Ascending aorta (tissue), 2 donors: ENCODE measurements at places on chromosomes 13 and 19.

DNA sequence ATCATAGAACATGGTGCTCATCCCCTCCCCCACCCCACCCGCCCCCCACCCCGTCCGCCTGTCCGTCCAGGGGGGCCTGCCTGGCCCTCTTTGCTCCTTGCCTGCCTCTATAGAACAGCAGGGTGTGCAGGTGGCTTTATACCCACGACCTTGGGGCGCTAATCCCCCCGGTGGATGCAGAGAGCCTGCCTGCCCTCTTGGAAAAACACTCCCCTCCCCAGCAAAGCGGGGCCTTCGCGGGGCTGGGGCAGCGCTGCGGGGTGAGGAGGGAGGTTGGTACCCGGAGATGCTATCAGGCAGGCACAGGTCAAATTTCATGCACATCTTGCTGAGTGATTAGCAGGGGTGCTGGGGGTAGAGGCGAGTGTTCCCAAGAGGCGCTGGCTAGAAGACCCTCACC is 21.9 kb downstream of the RFX1 start:
- peaks cover 8% of the 10 kb centered on the region for H3K4me1 ChIP-seq
- DNase-seq: no peak
- H3K36me3 ChIP-seq: no peaks in the 10 kb centered on the region
- no peak overlapping the region for H3K27ac ChIP-seq
- no peaks in the 10 kb centered on the region for H3K27me3 ChIP-seq

DNA sequence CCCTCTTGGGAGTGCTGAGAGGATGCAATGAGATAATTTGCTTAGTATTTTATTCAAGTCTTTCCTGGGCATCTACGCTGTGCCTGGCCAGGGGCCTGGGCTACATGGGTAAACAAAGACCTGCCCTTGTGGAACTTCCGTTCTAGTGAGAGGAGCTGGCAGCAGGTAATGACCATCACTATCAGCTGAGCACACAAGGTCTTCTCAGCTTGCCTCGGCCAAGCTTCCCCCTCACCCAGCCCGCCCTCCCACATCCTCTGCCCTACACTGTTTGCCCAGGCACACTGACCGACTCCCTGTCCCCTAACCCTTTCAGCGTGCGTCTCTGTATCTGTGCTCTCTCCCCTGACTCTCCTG is 8.6 kb upstream of the FKRP start:
- peaks cover 31% of the 10 kb centered on the region for H3K36me3 ChIP-seq
- H3K4me1 ChIP-seq: no peaks in the 10 kb centered on the region
- no peak for DNase-seq
- no peaks in the 10 kb centered on the region for H3K27me3 ChIP-seq
- H3K4me3 ChIP-seq: no peak overlapping the region

DNA sequence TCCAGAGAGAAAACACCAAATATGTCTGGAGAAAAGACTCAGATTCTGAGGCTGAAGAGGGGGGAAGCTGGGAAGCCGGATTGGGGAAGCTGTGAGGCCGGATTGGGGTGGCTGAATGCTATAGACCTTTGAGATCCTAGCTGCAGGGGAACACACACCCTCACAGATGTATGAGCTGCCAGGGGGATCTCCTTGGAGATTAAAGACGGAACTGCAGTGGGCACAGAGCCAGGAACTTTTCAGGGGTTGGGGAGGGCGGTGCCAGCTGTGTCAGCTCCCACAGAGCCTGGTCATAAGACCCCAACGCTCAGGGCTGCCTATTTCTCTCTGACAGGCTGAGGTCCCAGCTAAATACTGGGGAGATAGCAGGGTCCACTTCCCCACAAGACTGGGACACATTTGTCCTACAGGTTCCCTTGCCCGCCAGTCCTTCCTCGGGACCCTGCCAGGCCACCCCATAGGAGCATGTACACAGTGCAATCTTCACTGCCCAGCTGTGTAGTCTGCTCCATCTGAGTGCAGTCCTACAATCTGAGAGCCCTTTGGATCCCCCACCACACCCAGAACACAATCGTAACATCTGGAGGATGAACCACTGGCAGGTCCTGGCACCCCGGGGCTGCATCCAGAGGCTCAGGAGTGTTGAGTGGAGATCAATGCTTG is 1893.9 kb downstream of the PCDH9 start:
- no peaks in the 10 kb centered on the region for H3K4me1 ChIP-seq
- no peak overlapping the region for H3K4me3 ChIP-seq
- DNase-seq: no peak

DNA sequence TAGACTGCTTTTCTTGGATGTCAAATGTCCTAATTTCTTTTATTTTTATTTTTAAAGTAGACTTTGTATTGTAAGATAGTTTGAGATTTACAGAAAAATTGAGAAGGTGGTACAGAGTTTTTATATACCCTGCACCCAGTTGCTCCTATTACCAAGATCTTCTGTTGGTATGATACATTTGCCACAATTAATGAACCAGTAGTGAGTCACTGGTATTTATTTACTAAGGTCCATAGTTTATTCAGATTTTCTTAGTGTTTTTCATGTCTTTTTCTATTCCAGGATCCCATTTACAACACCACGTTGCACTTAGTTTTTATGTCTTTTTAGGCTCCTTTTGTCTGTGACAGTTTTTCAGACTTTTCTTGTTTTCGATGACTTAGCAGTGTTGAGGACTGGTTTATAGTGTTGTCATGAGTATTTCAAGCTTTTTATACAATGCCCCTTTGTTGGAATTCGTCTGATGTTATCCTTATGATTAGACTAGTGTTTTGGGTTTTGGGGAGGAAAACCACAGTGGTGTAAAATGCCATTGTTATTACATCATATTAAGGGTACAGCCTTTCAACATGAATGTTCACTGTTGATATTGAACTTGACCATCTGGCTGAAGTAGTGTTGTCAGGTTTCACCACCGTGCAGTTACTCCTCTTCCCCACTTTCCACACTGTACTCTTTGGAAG is 35.9 kb downstream of the COG3 start:
- DNase-seq: no peak
- no peak overlapping the region for H3K4me3 ChIP-seq
- peaks cover 42% of the 10 kb centered on the region for H3K36me3 ChIP-seq
- H3K4me1 ChIP-seq: peaks cover 6% of the 10 kb centered on the region
- H3K27ac ChIP-seq: peak overlapping the region; percentile 10

- H3K27me3 ChIP-seq: no peaks in the 10 kb centered on the region
- H3K4me1 ChIP-seq: no peaks in the 10 kb centered on the region
- DNase-seq: no peak
- H3K36me3 ChIP-seq: no peaks in the 10 kb centered on the region
- H3K4me3 ChIP-seq: no peak overlapping the region
These were observed 1692.1 kb downstream of the EFNB2 start for GRCh38 chr13:104843401-104843800.

DNA sequence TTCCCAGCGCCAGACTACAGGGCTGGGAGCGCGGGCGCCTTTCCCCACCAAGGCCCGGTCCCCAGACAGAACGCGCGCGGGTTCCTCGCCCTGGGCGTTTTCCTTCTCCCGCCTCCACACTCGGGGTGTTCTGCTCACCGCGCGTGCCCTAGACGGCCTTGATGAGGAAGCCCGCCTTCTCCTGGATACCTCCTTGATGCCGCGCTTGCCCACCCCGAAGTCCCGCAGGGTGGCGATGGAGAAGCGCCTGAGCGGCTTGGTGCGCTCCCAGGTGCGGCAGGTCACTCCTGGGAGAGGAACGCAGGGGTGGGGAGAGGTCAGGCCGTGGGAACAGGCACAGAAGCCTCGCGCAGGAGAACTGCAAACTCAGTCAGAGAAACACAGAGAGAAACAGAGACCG is 34.8 kb downstream of the CYP2B6 start:
- no peaks in the 10 kb centered on the region for H3K36me3 ChIP-seq
- H3K4me1 ChIP-seq: no peaks in the 10 kb centered on the region
- no peak overlapping the region for H3K27ac ChIP-seq

DNA sequence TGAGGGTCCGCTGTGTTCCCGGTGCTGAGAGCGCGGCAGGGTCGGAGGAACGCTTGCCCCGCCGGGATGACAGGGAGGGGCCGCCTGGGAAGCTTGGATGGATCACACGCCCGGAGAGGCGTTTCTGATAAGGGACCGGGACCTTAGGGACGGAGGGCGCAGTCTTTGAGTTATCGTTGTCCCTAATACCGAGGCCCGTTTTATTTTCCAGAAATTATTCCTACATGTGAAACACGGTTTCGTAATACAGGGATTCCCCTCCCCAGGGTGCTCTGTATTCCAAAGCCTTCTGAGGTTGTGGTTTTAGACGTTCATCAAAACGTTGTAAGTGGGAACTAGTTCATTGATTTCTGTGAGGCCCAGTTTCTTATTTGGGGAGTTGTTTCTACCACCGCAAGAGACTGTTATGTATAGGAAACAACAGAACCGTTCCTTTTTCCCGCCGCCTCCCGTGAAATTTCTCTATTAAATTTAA is 752 bp downstream of the PDCD5 start:
- H3K36me3 ChIP-seq: peaks cover 21% of the 10 kb centered on the region
- H3K27ac ChIP-seq: peak overlapping the region; percentile 81
- DNase-seq: no peak
- H3K4me1 ChIP-seq: peaks cover 5% of the 10 kb centered on the region

GRCh38 chr19:31232871-31233270 is 116.4 kb downstream of the TSHZ3 start:
- H3K27ac ChIP-seq: no peak overlapping the region
- H3K36me3 ChIP-seq: no peaks in the 10 kb centered on the region
- no peak for DNase-seq

- no peak overlapping the region for H3K27ac ChIP-seq
- no peaks in the 10 kb centered on the region for H3K36me3 ChIP-seq
- no peak for DNase-seq
- H3K4me3 ChIP-seq: no peak overlapping the region
- no peaks in the 10 kb centered on the region for H3K4me1 ChIP-seq
- H3K27me3 ChIP-seq: no peaks in the 10 kb centered on the region
These were observed 2.9 kb downstream of the KASH5 start for GRCh38 chr19:49390929-49391359.

- no peaks in the 10 kb centered on the region for H3K4me1 ChIP-seq
- no peak overlapping the region for H3K4me3 ChIP-seq
- no peak for DNase-seq
- H3K27ac ChIP-seq: no peak overlapping the region
- no peaks in the 10 kb centered on the region for H3K27me3 ChIP-seq
These were observed 90.8 kb downstream of the IPO5 start for GRCh38 chr13:98044301-98044700.

- H3K27me3 ChIP-seq: no peaks in the 10 kb centered on the region
- H3K36me3 ChIP-seq: peaks cover 85% of the 10 kb centered on the region
- H3K4me3 ChIP-seq: no peak overlapping the region
- no peak overlapping the region for H3K27ac ChIP-seq
- no peak for DNase-seq
These were observed 21.0 kb downstream of the DHX34 start for GRCh38 chr19:47370045-47370611.

- H3K4me3 ChIP-seq: peak overlapping the region; percentile 47
- H3K36me3 ChIP-seq: peaks cover 3% of the 10 kb centered on the region
- DNase-seq: no peak
- H3K4me1 ChIP-seq: peaks cover 15% of the 10 kb centered on the region
- H3K27me3 ChIP-seq: no peaks in the 10 kb centered on the region
These were observed 87.6 kb downstream of the ARHGEF7 start for GRCh38 chr13:111202745-111203144.

DNA sequence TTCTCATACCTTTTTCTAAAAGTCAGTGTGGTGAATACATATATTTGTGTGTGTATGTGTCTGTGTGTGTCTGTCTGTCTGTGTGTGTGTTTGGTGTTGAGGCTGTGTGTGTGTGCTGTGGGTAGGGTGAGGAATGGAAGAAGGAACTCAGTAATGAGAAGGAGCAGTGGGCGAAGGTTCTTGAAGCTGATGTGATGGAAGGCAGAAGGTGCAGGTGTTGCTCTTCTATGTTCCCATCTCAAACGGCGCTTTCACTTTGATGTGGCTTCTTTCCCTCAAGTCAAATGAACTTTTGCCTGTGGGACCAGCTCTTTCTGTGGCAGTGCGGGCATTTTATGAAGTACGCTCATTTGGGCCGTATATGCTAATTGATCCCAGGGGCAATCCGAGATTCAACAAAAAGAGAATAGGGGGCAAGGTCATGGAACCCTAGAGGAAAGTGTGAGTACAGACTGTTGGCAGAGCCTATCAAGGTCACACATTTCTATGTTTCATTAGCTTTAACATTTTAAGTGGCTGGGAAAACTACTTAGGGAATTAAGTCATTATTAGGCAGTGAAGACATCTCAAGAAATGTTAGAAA is 15.2 kb downstream of the BIVM start:
- no peak overlapping the region for H3K27ac ChIP-seq
- H3K27me3 ChIP-seq: no peaks in the 10 kb centered on the region
- no peak for DNase-seq
- no peaks in the 10 kb centered on the region for H3K4me1 ChIP-seq
- no peak overlapping the region for H3K4me3 ChIP-seq
- H3K36me3 ChIP-seq: peaks cover 18% of the 10 kb centered on the region

GRCh38 chr13:50203256-50203941 is 188.2 kb downstream of the KCNRG start:
- H3K4me3 ChIP-seq: no peak overlapping the region
- no peak overlapping the region for H3K27ac ChIP-seq
- no peaks in the 10 kb centered on the region for H3K4me1 ChIP-seq
- DNase-seq: no peak
- no peaks in the 10 kb centered on the region for H3K36me3 ChIP-seq
- H3K27me3 ChIP-seq: no peaks in the 10 kb centered on the region

GRCh38 chr13:100090861-100091260 is 2.0 kb downstream of the PCCA start:
- no peaks in the 10 kb centered on the region for H3K27me3 ChIP-seq
- no peak for DNase-seq
- no peak overlapping the region for H3K4me3 ChIP-seq
- no peaks in the 10 kb centered on the region for H3K4me1 ChIP-seq
- H3K27ac ChIP-seq: no peak overlapping the region

DNA sequence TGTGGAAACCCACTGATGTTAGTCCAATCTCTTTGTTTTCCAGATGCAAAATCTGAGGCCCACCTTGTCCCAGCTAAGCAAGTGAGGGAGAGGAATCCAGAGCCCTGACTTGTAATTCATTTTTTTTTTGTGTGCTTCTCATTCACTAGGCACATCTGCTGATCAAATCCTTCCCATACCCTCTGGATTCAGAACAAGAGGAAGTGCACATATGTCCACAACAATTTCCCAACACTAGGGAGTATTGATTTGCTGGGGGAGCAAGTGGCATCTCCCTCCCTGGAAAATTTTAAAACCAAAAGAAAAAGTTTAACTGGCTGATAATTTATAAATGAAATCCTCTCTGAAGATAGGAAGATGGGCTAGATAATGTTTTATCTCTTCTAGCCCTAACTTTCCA is 94.6 kb upstream of the RFC3 start:
- peaks cover 10% of the 10 kb centered on the region for H3K4me1 ChIP-seq
- H3K27me3 ChIP-seq: no peaks in the 10 kb centered on the region
- H3K27ac ChIP-seq: peak overlapping the region; percentile 64
- no peaks in the 10 kb centered on the region for H3K36me3 ChIP-seq

- H3K4me3 ChIP-seq: no peak overlapping the region
- peaks cover 15% of the 10 kb centered on the region for H3K4me1 ChIP-seq
- DNase-seq: no peak
- no peaks in the 10 kb centered on the region for H3K27me3 ChIP-seq
- H3K27ac ChIP-seq: no peak overlapping the region
These were observed 171.4 kb downstream of the OXGR1 start for GRCh38 chr13:96822895-96823294.

DNA sequence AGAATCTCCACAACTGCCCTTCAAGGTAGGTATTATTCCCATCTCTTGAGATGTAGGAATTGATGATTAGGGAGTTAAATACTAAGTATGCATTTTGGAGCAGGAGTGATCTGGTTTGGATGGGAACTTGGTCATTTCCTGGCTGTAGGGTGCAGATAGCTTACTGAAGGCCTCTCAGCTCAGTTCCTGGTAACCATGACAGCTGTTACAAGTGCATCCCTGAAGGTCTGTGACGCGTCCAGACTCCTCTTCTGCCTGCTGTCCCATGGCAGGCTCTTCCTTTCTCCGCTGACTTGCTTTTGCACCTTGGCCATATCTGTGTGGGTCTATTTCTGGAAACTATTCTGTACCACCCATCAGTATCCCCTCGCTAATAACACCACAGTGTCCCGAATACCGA is 387.8 kb downstream of the ZNF536 start:
- no peaks in the 10 kb centered on the region for H3K36me3 ChIP-seq
- no peaks in the 10 kb centered on the region for H3K4me1 ChIP-seq
- no peak for DNase-seq
- no peaks in the 10 kb centered on the region for H3K27me3 ChIP-seq
- no peak overlapping the region for H3K27ac ChIP-seq
